Cerebellum (tissue), 4 donors: ENCODE measurements at places on chromosomes 5 and 9. TPM values are rescaled to one million over a fixed set of nuclear protein-coding genes. Genes with fewer than 3 reads are reported as not detected.

Gene SYK
- 1.5 TPM for total RNA-seq

Gene CLIC3
- total RNA-seq: not detected

GRCh38 chr5:119304439-119305211 is 51.2 kb upstream of the TNFAIP8 start:
- no peak for DNase-seq

DNA sequence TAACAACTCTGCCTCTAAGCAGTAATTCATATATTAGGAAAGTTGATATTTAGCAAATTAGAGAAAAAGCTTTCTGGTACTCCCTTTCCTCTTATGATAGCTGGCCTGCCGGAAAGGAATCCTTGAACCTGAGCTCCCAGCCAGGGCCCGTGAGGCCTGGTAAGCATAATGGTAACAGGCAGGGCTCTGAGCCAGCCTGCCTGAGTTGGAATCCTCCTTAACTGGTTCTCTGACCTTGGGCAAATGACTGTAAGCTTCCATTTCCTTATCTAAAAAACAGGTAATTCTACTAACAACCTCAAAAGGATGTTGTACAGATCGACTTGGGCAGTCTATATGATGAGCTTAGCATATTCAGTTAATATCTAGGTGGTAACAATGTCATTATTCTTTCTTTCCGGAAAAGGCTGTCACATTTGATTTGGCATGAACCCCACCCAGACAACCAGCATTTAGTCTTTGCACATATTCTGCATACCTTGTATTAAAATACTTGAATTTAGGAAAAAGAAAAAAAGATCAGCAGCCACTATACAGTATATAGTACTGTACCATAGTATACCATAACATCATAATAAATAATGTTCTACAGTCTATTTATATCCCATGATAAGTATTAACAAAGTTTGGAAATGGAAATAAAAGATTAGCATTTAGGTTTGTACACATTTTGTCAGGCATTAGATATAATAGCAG is 55.7 kb upstream of the MAP3K1 start:
- no peak for DNase-seq

Gene PCDHGB7
- 22.7 TPM for total RNA-seq

GRCh38 chr5:172113036-172113435 is 75.0 kb downstream of the STK10 start:
- no peak for DNase-seq

DNA sequence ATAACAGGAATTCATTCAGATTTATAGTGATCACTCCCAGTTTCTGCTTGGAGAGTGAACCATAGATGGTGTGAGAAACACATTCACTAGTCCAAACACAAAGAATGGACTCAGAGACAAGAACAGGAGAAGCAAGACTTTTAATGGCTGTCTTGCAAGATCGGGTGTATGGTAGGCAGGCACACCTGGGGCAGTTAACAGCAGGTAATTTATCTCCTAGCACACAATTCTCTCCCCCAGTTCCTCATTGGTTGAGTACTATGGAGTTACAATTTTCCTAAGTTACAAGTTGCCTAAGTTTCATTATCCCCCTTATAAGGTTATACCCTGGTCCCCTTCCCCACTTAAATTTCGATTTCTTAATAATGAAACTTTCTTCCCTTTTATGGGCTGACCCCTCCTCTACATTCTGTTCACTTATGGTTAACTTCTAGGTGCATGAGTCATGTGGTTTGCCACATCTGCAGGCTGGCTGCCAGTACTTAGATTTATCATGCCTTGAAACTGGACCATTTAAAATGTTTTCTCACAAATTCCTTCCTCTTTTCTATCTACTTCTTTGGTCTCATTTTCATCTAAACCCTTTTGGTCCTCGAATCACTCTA is 623.3 kb downstream of the HINT1 start:
- no peak for DNase-seq

Gene SH3PXD2B
- total RNA-seq: 21.0 TPM

DNA sequence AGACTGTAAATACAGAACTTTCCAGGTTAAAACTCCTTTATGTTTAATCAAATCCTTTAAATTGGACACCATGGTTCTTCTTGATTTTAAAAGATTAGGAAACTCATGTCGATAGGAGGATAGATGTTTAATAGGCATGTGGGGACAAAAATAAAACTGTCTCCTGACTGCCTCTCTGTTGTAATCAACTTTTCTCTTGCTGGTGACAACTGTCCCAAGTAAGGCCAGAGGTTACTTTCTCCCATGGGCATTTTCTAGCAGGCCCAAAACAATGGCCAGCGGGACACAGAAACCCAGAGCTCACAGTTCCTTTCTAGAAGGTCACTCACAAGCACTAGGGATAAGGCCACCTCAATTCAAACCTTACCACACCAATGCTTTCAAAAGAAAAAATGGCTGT is 14.5 kb downstream of the SLC36A2 start:
- no peak for DNase-seq

DNA sequence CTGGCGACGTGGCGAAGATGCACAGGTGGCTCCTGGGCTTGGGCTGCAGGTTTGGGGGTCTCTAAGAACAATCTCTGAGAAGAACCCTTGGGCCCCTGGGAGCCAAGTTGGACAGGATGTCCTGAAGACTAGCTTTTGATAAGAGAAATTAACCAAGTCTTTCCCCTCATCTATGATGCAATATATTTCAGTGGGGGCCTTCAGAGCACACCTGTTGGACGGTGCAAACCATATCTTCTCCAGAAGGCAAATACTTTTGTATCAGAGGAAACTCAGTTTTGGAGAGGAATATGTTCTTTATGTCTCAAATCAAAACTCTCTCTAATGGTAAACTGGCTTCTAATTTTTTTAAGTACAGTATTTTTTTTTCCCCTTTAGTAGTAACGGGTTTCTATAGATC is 28.6 kb downstream of the OTULIN start:
- DNase-seq: no peak

Gene KCNT1
- 3.2 TPM for total RNA-seq

DNA sequence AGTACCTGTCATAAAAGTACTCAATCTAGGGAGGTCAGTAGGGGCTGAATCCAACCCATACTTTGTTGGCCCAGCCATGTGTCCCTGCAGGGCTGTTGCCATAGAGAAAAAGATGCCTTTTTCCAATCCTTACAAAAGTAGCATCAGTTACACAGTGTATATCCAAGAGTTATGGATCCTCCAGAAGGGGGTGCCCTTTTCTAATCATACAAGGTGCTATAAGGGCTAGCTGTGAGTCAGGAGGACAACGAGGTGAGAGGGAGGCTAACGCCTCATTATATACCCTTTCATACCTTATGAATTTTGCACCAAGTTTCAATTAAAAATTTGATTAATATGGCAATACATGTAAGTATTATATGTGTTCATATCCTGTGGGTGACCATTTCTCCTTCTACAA is 4.8 kb downstream of the KIAA0825 start:
- peak; percentile 15 for DNase-seq

- DNase-seq: no peak
Observed at GRCh38 chr9:97695995-97696802, 941 bp downstream of the XPA start.

DNA sequence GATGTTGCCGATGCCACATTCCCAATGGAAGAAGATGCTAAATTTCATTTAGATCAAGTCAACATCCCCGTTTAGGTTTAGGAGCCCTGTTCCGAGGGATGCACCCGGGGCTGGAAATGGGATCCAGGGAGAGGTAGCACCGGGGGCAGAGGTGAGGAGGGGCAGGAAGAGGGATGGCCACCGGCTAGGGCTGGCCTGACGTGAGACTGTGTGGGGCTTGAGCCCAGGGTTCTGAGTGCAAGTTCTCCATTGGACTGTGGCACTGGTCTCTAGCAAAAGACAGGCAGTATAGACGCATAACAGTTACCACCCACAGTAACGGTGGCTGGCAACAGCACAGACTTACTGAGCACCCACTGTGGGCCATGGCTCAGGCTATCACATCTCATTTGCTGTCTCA is 209.0 kb upstream of the MVB12B start:
- DNase-seq: no peak

Gene SPATA31A3
- total RNA-seq: not detected

GRCh38 chr5:173644673-173645436 is 28.4 kb upstream of the BOD1 start:
- no peak for DNase-seq

DNA sequence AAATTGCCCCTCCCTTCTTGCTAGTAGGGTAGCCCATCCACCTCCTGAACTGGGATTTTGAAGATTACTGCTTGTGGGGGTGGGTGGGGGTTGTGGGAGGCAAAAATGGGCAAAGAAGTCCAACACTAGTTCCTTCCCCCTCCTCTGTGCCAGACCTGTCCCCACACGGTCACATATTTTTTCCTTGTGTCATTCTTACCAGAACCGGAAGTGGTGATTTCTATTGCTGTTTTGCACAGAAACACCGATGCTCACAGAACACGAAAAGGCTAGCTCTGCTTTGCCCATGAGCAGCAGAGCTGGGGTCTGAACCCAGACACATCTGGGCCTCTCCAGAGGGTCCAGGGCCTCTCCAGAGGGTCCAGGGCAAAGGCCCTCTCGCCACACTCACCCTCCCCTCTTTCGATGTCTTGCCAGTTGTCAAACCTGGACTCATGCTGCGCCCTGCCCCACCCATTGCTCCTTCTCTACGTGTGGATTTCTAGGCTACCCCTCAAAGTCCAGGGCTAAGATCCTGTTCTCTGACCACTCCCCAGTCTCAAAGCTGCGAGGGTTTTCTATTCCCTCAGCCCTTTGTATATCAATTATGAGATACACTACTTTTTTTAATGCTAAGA is 264.4 kb upstream of the MSX2 start:
- DNase-seq: no peak

DNA sequence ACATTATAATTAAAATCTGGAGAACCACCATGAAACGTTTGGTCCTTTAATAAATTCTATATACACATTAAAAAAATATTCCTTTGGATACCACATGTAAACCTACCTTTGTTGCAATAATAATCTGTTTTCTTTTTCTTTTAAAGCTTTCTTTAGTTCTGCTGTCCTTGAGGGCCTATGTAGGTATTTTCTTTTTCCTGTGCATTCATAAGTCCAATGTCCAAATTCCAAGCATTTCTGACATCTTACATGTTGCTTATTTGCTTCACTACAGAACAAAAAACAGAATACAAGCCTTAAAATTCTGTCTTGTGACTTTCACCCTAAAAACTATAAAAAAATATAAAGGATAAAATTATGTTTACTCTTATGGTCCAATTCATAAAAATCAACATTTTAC is 19.7 kb downstream of the ZCCHC10 start:
- no peak for DNase-seq

DNA sequence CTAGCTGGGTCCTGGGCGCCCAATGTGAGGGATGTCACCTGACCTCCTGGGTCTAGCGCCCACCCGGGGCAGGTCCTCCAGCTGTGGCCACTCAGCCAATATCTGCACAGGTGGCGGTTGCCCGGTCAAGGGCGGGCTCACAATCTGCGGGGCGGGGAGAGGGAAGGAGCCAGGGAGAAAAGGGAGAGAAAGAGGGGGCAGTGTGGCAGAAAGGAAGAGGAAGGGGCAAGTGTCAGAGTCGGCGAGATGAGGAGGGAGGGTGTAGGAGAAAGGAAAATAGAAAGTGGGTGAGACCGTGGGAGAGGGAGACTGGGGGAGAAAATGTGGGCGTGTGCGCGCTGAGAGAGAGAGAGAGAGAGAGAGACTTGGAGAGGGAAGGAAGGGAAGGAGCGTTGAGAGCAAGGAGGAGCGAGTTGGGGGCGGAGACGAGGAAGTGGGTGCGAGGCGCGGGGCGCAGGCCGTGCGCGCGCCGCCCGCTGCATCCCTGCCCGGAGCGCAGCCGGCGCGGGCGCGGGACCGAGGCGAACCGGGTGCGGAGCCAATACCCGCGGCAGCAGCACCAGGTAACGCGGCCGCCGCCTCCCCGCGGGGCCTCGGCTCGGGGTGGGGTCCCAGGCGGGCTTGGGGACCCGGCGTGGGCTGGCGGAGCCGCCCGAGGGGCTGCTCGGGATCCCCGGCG is at the start of gene HRH2:
Gene HRH2, plus strand, starts transcription at position 479 of the 679 bp plus-strand sequence. CDS start 25,163 bp downstream, outside the sequence.
- peak; percentile 13 for DNase-seq

- DNase-seq: no peak
Observed at GRCh38 chr9:97853844-97854695, 1.0 kb downstream of the FOXE1 start.

Gene LHX3
- total RNA-seq: not detected

Gene ABCA1
- 19.1 TPM for total RNA-seq

Gene ARRDC3
- total RNA-seq: 202 TPM

Gene TMC1
- total RNA-seq: 0.45 TPM

Gene PCDHA5
- total RNA-seq: 10.7 TPM

Gene AGXT2
- not detected for total RNA-seq

Gene C5orf46
- total RNA-seq: not detected

- peak; percentile 24 for DNase-seq
Observed at GRCh38 chr9:81669041-81669651, 20.2 kb downstream of the TLE1 start.

GRCh38 chr9:107540164-107540561 is 50.6 kb upstream of the KLF4 start:
- DNase-seq: no peak

Gene CENPH
- 12.2 TPM for total RNA-seq

Gene SLIT3
- total RNA-seq: 7.3 TPM

Gene ACOT12
- 2.4 TPM for total RNA-seq

Gene SPATA9
- 0.82 TPM for total RNA-seq

- DNase-seq: no peak
Observed at GRCh38 chr5:150582241-150583109, 58.0 kb upstream of the SYNPO start.

- no peak for DNase-seq
Observed at GRCh38 chr9:99827244-99827643, 5.6 kb downstream of the NR4A3 start.

GRCh38 chr5:107337281-107337680 is 333.5 kb downstream of the EFNA5 start:
- no peak for DNase-seq

DNA sequence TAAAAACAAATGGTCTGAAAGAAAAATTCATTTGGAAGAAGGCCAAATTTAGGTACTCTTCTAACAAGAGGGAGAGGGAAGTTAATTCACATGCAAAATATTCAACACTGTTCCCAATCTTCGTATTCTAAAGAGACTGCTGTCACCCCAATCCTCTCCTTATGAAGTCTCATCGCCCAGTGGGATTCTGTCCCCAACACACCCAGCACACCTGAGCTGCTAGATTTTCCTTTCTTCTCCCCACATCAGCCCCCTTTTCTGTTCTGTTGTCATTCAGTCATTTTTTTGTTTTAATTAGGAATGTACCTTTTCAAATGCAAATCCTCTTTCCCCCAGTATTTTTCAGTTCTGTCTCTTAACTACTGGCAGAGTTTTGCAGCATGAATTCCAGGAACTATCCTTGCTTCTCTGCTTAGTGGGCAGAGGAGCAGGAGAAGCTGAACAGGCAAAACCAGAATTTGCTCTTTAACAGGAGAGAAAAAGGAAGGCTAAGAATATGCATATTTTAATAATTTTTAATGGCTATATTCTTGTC is 366.9 kb downstream of the MAN2A1 start:
- no peak for DNase-seq

Gene F12
- total RNA-seq: 3.3 TPM
